GM12892 (cell line): ENCODE measurements at places on chromosomes 1 and 21.

DNA sequence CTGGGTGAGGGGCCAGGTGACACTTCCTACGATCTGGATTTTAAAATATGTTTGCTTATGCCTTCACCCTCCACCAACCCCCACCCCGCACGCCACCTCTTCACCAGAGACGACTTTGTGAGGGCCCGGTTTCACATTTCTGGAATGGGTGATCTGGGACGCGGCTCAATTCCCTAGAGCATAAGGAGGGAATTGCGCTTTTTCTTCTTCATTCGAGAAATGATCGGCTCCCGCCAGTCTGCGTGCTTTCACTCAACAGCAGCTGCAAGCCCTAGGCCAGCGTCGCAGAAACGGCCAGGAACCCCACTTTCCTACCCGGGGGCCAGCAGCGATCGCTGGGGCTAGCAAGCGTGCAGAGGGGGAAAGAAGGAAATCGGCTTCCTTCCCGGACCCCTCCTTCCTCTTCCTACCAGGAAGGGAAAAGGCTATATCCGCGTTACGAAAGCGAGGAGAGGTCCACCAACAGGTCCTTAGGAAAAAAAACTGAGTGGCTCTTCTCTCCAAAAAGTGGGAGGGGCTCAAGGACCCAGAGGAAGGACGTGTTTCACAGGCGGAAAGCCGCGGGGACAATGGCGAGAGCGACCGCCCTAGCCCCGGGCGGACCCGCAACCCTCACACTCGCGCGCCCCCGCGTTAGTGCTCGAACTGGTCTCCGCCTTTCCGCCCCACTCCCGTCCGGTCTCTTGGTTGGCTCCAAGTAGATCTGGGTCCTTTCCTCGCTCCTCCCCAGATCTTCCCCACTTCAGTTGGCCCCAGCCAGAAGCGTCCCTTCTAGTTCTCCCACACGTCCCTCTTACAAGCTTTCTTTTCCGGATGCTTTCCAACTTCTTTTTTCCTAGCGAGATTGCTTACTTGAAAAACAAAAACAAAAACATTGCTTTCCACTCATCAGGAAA lies 1.1 kb upstream of the ADAMTS1 start:
- DNase-seq: no peak

DNA sequence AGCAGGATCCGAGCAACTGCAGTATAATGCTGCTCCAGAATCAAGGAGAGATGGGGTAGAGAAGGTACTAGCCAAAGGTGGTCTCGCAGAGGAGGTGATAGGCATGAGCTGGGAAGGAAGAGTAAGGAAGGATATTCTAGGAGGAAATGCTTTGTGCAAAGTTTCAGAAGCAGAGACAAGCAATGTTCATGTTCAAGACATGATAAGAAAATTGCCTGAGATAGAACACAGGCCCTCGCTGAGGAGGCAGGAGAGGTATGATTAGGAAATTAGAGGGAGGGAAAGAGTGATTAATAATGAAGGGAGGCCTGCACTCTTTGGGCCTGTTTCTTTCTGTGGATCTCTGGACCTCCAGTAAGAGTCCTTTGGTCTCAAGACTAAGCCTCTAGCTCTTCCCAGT lies 12.9 kb upstream of the ETV3 start:
- DNase-seq: no peak

DNA sequence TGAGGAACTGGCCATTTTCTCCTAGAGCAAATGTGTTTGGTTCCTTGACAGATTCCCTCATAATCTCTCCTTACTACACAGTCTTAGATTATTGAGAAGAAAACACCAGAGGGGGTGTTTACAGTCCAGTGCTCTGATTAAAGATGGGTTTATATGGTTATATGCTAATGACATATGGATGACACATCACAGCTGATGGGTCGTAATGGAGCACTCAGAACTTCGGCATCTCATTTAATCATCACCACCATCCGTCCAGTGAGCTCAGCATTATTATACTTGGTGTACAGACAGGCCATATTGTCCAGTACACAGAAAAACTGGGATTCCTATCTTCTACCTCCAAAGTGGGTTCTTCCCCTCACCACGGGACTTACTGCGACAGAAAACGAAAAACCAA lies 22.3 kb upstream of the NR5A2 start:
- no peak for DNase-seq

GRCh38 chr1:222043444-222044292 lies 301.8 kb upstream of the DUSP10 start:
- no peak for DNase-seq

DNA sequence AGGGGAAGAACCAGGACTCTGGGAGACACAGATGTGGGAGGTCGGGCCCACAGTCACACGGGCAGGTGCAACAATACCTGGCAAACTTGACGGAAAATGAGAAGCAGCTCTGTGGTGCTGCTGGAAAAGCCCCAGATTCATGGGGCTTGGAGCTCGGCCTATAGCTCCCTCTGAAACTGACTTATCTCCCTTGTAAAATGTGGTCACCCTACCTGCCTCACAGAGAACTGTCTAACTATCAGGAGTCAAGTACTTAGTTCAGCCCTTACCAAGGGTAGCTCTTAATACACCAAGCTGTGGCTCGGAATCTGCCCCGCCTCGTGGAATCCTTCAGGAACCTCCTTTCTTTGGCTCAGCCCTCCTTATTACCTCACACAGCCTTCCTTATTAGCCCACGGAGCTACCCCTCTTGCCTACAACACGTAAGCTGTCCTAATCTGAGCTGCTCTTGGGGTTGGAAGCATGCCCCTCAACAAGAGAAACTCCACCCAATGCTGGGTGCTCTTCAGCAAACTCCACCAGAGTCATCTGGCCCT lies 68.9 kb downstream of the MRPL37 start:
- no peak for DNase-seq

GRCh38 chr1:118898712-118899111 lies 89.4 kb downstream of the TBX15 start:
- DNase-seq: no peak

GRCh38 chr1:235632506-235633401 lies 16.8 kb downstream of the GNG4 start:
- DNase-seq: no peak

DNA sequence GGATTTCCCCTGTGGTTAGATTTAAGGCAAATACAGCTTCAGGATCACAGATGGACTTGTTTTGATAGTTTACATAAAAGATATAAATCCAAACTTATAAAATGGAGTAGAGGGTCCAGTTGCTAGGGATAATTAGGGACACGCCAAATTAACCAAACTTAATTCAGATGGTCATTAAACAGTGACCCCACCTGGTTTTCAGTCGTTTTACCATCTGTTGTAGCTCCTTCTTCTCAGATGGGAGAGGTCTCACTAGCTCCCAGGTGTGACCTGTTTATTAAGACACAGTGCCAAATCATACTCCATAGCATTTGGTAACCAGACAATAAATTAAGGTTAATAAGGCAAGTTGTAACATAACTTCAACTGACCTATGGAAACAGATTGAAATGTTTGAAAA lies 8.1 kb upstream of the GADD45A start:
- DNase-seq: no peak

DNA sequence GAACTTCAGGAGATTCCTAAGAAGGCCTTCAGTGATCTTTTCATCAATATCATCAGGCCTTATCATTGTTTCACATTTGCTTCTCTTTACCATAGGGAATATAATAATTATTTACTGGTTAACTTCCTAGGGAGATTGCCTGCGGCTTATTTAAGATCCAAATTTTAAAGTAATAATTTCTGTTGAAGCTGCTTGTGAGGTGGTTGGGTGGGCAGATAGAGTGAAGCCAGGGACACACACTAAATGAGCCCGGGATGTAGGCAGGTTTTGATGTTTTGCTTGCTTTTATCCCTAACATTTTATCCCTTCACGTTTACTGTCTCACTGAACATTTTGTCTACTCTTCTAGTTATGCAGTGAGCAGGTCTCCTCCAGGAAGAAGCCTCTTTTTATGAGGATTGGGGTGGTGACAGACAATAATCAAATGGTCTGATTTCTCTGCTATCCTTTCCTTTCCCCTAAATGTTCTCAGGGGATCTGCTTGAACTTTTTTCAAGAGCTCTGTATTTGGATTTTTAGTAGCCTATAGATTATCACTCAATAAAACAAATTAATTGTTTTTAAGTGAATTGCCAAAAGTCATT lies 164.7 kb downstream of the RUNX1 start:
- DNase-seq: no peak

- DNase-seq: no peak
Observed at GRCh38 chr1:8373581-8374241, 55.8 kb downstream of the SLC45A1 start.
